Cortex of kidney (tissue), 1 donor: ENCODE measurements at places on chromosomes 11 and 22.

- DNase-seq, result no peak
Measured at GRCh38 chr11:110735455-110736170, 23.4 kb upstream of the ARHGAP20 start.

DNA sequence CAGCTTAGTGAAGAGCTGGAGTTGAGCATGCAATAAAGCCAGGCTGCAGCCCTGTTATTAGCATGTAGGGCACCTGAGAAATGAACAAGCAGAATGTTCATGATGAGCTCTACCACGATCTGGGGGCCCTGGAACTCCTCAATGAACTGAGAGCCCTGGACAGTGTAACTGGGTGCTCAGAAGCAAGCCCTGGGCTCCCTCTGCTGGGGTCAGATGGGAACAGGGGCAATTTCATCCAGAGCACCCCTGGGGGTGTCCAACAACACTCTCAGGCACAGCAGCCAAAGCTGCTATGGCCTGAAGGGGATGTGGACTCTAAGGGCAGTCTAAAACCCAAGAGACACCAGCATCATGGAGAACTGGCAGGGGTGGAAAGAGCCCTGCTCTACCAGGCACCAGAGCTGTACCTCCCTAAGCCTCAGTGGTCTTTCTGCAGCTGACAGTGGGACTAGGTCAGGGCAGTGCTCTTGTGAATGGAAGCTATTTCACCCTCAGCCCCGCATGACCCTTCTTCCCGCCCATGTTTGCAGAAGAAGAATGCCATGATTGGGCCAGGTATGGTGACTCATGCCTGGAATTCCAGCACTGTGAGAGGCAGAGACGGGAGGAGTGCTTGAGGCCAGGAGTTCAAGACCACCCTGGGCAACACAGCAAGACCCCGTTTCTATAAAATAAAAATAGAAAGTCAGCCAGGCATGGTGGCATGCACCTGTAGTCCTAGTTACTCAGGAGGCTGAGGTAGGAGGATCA lies 28.9 kb downstream of the THOC5 start:
- DNase-seq, result no peak

GRCh38 chr11:2202071-2202899 lies 30.7 kb upstream of the TH start:
- DNase-seq, result no peak

DNA sequence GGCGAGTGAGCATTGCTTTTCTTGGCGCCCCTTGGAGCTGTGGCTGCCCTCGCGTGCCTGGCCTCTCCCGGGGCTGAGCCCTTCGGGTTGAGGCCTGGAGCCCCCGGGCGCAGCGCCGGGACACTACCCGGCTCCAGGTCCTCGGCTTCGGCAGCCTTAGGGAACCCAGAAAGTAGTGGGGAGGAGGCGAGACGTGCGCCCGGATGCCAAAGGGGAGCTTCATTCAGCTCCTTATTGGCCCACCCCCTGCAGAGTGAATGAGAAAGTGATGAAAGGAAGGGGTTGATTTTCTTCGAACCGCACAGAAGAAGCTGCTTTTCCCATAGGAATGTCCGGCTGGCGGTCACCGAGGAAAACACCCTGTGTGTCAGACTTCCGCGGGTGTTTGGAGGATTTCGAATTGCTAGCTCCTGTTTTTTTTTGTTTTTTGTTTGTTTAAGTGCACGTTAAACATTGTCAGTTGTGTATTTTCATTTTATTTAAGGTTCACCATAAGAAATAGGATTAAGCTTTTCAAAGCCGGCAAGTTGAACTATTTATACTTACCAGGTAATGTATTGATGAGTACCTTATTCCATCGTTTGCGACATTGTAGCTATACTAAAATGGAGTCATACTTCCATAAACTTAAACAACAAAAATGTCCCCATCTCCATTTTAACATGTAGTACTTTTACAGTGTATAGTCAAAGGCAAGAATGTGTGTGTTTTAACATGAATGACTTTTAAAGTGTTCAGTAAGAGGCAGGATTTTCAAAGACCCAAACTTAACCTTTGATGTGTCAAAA lies 841 bp upstream of the EIF4G2 start:
- no peak for DNase-seq

DNA sequence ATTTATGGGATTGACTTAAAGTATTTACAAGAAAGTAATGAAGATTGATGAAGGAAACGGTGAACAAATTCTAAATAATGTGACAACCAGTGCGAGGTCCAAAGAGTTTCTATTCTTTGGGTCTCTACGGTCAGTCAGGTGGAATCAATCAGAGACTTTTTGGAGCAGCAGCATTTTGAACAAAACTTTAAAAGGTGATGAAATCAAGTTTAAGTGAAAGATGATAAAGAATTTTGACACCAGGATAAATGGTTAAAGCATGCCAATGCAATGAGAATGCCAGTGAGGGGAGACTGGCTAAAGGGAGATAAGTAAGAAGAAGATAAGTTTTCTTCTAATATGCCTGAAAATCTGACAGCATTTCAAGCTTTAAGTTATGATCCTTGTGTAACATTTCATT lies 67.9 kb downstream of the DCUN1D5 start:
- DNase-seq, result no peak

DNA sequence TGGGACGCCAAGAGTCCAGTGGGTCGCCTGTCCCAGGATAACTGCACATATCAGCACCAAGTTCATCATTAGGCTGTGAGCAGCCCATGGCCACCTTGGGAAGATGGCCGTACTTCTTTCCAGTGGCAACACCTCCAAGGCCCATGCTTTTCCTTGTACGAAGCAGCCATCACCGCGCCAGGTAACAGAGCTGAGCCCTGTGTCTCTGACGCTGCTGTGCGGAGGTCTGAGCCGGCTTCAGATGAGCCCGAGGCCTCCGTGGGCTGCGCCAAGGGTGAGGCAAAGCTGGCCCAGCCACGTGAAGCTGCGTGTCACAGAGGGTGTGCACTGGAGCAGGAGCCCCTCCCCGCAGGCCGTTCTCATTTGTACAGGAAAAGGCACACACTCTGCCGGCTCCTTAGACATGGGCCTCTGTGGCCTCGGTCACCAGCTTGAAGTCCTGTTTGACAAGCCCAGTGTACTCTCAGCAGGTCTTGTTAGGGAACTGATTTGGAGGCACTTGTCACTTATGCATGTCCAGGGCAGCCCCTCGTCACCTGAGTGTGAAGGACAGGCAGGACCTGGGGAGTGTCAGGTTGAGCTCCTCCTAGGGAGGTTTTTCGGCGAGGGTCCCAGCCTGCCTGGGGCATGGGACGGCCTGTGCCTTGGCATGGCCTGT lies 401.5 kb downstream of the TBC1D22A start:
- DNase-seq, result no peak

DNA sequence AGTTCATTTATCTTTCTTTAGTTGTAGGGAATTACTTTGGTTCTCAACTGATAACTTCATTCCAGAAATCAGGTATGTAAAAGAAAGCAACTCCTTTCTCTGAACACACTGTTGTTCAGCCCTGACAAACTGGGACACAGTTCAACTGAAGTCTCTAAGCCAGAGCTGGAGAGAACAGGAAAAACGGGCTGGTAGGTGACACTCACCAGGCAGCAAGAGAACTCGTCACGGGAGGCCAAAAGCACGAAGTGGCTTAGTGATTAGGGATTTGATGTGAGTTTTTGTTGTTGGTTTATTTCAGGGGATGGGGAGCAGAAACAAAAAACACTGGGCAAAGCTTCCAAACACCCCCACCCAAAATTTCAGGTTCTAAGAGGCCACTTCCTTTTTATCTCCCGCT lies 54.1 kb downstream of the MYH9 start:
- DNase-seq, result no peak

GRCh38 chr11:58774164-58774593 lies 42.4 kb upstream of the GLYAT start:
- DNase-seq, result no peak

DNA sequence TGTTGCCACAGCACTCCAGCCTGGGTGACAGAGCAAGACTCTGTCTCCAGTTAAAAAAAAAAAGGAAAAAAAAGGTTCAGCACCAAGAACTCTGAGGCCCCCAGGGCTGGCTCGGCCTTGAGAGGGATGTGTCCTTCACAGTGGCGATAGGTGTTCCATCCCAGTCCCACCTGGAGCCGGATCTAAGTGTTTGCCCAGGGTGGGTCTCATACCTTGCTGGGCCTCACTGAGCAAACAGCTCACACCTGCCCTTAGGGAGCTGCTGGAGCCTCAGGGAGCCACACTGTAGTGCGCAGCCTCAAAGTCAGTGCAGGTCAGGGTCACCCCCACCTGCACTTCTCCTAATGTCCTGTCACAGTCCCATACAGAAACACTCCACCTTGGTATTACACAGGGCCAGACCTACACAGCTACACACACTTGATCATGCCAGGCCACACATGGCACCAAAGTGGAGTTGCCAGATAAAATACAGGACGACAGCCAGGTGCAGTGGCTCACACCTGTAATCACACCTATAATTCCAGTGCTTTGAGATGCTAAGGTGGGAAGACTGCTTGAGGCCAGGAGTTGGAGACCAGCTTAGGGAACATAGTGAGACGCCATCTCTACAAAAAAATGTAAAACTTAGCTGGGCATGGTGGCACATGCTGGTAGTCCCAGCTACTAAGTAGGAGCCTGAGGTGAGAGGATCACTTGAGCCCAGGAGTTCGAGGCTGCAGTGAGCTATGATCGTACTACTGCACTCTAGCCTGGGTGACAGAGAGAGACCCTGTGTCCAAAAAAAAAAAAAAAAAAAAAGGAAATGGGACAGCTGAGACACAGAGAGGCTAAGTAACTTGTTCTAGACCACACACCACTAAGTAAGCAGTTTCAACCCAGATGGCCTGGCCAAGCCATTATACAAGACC lies 7.3 kb downstream of the STARD10 start:
- no peak for DNase-seq

DNA sequence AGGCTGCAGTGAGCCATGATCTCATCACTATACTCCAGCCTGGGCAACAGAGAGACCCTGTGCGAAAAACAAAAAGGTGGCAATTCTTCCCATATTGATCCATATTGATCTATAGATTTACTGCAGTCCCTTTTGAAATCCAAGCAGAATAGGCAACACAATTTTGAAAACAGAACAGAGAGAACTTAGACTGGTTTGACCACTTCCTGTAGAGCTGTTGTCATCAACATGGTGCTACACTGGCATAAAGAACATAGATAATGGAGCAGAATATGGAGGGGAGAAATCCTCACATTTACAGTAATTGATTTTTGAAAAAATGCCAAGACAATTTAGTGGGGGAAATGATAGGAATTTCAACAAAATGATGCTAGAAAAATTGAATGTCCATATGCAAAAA lies 34.1 kb downstream of the GRK3 start:
- DNase-seq, result no peak

DNA sequence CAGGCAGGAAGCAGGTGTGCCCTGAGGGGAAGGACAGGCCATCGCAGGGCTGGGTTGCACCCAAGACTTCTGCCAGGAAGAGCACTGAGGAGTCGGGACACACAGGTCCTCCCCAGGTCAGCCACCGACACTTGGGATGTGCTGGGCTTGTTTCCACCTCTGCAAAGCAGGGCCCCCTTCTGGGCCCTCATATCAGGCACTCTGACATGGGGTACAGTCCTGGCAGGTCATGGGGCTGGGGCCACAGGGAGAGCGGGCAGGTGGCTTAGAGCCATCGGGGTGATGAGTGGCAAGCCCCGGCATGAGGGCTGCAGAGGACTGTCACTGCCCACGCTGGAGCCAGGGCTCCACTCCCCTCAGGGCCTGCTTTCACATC lies 7.9 kb upstream of the ADORA2A start:
- no peak for DNase-seq

DNA sequence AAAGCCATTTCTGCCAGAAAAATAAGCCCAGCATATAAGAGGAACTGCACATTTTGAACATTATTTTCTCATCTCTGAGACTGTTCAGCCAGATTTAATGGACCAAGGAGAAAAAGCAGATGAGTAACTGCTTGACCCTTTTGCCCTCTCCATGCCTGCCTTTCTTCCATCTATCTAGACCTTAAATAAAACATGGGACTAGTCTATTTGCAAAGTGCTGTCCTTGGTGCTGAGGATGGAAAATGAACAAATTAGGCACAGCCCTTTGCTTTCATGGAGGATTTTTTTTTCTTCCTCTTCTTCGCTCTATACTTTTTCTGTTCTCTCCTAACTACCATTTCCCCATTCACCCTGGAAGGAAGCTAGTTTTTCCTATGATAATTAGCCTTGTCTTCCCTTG lies 361.3 kb downstream of the GRM5 start:
- DNase-seq, result no peak

DNA sequence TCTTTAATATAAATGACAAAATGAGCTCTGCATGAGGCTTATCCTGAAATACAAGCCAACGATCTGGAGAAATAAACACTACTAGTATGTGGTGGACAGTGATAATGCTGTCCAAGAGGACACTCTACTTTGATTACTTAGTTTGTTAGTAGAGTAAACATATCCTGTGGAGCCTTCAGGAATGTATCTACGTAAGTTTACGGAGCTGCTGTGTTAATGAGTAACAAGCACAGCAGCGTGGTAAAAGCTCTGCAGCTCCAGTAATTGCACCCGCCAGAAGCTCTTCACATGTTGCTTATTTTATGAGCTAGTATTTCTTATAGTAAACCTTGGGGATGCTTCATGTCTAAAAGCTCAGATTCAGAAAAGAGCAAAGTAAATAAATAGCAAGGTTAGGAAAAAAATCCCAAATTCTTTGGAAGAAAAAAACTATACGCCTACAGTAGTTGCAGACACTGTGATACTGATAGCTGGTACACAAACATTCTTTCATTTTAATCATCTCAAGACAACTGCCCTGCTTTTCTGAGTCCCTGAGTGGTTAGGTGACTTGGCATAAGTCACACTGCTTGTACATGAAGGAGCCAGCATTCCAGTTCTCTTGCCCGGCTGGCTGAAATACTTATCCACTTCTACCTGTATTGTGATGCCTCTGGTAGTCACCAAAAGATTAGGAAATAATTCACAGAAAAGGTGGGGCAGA lies 32.7 kb upstream of the CCDC34 start:
- DNase-seq, result no peak

DNA sequence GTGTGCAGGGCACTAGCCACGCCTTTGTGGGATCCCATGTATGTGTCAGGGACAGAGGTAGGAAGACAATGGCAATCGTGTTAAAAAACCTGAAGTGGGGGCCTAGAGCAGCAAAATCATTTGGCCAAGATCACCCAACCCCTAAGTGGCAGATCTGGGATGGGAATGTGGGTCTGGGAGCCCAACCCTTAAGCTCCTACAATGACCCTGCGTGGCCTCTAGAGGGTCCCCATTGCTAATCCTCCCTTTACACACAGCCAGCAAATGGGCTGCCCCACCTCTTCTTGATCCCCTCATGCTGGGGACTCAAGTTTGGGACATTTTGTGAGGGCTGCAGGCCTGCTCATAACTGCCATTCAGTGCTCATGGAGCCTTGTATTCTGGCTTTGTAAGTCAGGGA lies 73.2 kb upstream of the SUSD2 start:
- no peak for DNase-seq

DNA sequence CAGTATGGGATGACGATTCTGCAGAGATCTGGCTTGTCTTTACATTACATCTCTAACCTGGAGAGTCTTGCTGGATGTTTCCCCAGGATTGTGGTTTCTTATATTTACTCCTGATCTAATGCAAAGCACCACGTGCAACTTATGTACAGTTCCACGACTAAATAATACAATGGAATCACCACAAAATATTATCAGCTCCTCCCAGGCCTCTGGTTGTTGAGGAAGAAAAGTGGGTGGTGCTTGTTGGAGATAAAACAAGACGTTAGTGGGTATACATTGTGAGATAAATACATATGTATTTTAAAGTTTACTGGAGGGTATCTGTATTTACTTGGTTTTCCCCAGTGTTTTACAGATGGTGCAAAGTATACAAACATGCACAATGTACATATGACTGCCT lies 569.7 kb downstream of the NTM start:
- no peak for DNase-seq

- no peak for DNase-seq
Measured at GRCh38 chr22:33036881-33037280, 21.3 kb downstream of the SYN3 start.
